Activated CD4-positive, alpha-beta T cell treated with anti-CD3 and anti-CD28 coated beads, Interleukin-2, amount 10 ng/mL, durations not matched to agents 7 days and 5 days (primary cell): ENCODE measurements at places on chromosomes 1 and 21.

DNA sequence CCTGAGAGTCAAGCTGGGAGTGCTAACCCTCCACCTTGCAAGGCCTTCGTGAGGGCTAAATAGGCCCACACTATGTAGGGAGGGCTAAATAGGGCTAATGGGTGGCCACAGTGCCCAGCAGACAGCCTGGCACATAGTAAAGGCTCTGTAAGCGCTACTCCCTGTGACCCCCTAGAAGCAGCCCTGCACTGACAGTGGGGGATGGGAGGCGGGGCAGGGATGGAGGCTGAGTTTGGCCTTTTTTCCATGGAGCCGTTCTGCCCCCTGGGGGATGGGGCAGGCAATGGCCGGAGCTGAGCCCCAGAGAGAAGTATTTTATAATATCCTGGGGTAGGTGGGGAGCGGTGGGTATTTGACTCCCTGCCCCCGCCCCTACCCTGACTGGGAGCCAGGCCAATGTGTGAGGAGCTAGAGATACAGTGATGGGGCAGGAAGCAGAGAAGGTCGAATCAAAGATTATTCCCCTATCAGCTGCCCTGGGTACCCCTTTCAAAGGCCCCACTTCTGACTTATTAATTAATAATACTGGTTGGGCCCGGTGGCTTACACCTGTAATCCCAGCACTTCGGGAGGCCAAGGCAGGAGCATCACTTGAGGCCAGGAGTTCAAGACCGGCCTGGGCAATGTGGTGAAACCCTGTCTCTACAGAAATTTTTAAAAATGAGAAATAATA is 42.3 kb downstream of the LACTBL1 start:
- DNase-seq: peak; percentile 12

GRCh38 chr1:178540646-178541045 is 27.7 kb downstream of the TEX35 start:
- DNase-seq: no peak

DNA sequence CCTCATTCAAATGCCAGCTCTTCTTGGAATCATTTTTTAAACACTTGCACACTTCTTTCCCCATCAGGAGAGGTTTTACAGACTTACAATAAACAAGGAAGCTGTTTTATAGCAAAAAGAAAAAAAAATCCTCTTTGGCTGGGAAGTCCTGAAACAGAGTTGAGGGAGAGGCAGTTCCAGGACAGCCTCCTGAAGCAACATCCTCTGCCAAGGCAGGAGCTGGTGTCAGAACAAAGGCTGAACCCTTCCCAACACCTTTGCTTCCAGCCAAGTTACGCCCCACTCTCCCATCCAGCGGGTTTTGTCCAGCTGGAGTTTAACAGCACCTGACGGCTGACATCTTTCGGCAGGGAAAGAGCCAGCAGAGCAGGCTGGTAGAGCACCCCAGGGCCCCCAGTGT is 287.8 kb downstream of the RRAGC start:
- DNase-seq: no peak

GRCh38 chr1:11180342-11180744 is 8.8 kb upstream of the ANGPTL7 start:
- DNase-seq: no peak

- no peak for DNase-seq
Measured at GRCh38 chr1:4312024-4312423, 342.4 kb upstream of the AJAP1 start.

DNA sequence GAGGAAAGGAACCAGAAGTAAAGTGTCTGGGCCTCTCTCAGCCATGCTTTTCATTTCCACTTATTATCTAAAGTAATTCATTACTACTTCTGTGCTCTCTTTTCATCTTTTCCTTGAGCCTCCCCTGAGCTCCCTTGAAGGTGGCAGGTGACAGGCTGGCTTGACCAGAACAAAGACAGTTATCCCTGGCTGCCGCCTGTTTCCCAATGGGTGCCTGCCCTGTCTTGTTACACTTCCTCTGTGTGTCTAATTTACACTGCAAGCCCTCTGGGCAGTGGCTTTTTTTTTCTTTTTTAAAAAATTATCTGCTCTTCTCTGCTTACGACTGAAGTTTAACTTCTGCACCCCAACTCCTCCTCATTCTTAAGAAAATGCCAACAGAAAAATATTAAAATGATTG is 113.4 kb downstream of the NGF start:
- no peak for DNase-seq

- no peak for DNase-seq
Measured at GRCh38 chr1:152386940-152387339, 27.1 kb downstream of the CRNN start.

- DNase-seq: no peak
Measured at GRCh38 chr1:226369110-226369509, 38.8 kb downstream of the PARP1 start.

DNA sequence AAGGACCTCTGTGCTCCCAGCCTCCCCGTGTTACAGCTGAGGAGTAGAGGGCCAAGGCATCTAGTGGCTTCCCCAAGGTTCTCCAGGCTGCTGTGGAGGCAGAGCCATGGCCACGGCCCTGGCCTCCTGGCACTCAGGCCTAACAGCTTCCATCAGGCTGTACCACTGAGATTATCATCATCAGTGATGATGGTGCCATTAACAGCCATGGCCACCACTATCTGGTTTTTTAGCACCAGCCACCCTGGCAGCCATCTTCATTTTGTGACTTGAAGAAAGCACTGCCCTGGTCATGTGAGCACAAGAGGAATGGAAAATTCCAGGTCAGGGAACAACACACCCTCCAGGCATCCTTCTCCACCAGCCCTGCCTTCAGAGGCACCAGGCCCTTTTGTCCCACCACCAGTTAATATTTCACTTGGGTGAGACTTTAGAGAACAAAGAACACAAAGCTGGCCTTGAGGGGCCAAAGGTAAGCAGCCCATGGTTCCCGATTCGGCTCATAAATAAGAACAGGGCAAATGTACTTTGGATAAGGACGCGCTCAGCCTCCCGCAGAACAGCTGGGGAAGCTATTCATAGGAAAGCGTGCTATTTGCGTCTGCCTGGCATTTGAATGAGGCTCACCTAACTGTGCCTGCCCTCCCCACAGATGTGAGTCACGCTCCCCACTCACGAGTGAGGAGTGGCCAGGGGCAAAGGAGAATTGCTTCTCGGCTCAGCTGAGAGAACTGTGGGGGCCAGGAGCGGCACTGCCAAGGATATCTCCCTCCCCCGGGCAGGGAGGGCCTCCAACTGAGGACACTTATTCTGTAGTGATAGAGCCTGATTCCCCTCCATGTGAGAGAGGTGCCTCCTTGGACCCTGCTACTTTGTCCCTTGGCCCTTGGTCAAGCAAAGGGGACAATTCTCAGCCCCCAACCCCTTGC is 95.6 kb downstream of the CD58 start:
- DNase-seq: no peak

DNA sequence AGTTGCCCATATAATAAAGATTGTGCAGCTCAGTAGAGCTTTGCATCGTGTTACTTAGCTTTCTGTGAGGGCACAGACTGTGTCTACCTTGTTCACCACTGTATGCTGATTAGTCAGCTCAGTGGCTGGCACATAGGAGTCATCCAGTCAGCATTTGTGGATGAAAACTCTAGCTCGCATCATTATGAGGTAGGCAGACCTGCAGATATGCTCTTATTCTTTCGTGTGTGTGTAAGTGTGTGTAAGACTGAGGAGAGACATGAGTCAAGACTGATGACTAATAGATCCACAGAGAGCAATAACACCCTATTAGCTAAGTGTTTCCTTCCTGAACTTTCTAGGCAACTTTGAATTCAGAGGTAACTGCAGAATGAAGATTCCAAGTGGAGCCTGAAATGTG is 17.1 kb downstream of the TTF2 start:
- no peak for DNase-seq

GRCh38 chr1:98388441-98388840 is 273.1 kb upstream of the SNX7 start:
- peak; percentile 38 for DNase-seq

DNA sequence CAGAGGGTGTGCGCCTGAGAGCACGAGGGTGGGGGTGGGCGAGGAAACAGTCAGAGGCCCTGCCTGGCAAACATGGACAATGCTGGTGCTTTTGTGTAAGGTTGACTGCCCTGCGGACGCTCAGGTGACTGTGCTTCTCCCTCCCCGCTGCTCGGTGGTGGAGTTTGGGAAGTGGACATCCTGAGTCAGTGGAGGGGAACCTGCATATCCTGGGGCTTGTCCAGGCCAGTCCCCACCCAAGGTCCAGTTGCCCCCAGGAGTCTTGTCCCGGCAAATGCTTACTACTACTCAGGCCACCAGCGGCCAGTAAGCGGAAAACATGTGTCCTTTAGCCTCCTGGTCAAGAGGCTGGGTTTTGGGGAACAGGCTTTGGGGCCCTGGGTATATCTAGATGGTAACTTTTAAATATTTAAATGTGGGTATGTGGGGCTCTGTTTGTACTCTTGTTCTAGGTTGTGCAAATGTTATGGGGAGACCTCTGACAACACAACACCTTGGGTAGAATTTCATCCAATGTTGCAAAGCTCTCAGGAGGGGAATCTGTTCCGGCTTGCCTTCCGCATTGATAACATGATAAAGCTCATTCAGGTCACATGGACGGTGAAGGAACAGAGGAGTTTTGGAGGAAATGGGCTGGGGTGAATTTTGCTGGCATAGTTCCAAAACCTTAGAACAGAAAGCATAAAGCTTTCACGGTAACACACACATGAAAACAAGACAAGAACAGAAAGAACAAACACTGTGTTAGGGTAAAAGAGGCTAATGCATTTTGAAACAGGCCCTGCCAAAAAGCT is 364.9 kb downstream of the PRDM2 start:
- no peak for DNase-seq

DNA sequence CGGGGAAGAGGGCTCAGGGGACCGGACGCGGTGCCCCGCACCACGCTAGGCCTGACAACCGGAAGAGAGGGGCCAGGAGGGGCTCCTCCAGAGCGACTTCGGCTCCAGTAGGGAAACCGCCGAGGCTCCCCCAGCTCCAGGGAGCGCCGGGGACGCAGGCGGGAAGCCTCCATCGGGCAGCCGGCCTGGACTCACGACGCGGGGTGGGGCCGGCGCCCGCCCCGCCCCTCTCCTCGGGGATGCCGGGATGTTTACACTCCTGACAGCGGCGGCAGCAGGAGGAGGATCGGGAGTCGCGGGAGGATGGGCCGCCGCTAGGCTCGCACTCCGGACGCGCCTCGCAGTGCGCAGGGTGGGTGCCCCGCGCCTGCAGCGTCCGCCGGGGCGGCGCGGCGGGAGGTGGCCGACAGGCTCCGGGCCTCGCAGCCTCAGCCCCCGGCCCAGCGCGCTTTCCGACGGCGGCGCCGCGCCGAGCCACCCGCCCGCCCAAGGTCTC is at the start of gene NEK7:
Gene NEK7 (plus strand): TSS at position 254 of the 496 bp plus-strand sequence. CDS start 75,583 bp downstream, outside the sequence.
- peak; percentile 57 for DNase-seq

DNA sequence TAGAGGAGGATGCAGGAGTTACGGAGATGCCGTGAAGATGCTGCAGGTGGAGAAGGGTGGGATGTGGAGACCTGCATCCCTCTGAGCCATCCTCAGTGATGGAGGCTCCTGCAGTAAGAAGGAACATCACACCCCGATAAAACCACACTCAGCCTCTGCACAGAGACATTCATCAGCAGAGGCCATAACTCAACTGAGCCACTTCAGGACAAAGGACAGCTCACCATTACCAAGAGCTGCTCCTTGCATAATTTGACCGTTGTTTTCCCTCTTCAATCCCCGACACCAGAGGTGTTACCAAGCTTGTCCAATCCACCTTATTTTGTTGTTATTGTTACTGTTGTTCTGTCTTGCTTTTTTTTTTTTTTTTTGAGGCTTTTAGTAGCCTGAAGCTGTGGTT is 543.9 kb downstream of the AJAP1 start:
- DNase-seq: no peak

DNA sequence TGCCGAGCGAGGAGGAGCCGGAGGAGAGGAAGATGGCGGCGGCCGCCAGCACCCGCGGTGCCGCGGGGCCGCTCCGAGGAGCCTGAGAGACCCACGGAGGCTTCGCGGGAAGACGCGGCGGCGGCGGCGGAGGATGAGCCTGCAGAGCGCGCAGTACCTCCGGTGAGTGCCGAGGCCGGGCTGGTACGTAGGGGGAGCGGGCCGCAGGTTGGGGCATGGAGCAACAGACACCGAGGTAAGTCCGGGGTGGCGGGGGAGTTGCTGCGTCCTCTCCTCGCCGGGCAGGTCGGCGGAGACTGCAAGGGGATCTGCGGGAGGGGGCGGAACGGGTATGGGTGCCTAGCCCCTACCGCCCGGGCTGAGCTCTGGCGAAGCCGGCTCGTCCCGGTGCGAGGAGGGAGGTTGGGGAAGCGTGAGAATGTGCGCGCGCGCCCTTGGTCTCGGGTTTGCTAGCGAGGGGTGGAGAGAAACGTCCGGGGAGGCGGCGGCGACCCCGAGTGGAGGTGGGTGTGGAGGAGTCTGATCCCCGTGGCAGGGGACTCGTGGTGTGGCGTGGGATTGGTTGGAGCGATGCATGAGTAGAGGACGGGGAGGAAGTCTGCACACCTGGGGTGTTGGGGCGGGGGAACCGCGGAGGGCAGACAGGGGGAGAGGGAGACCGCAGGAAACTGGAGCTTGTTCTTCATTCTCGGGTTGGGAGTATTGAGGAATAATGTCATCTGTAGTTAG is at the start of gene SMG7:
Gene SMG7 (plus strand): TSS at position 12 of the 729 bp plus-strand sequence. CDS start 122 bp downstream, at position 134.
- DNase-seq: peak; percentile 67

DNA sequence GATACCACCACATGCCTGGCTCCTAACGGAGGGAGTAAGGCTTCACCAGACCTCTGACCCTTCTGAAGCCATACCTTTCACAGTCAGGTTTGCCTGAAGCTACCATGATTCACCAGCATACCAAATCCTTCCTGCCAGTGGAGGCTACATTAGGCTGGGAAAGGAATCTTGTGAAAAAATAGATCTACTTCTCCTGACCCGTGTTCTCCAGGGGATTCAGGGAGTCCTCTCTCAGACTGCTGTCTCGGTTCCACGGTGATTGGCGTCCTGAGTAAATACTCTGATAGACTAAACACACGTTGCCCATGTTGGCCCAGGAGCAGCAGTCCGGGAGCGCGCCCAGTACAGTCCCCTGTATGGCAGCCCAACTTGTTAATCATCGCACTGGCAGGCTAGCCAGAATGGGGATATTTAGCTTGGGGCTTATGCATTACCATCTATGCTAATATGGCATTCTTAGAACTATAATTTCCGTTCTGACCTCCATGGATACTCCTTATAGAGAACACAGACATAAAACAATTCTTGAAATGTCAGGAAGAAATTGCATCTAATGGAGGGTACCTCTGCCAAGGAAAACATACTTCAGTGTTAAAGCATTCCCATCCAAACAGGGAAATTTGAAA is 173.2 kb downstream of the ROR1 start:
- DNase-seq: no peak

- no peak for DNase-seq
Measured at GRCh38 chr1:29752141-29752540, 515.8 kb downstream of the PTPRU start.

DNA sequence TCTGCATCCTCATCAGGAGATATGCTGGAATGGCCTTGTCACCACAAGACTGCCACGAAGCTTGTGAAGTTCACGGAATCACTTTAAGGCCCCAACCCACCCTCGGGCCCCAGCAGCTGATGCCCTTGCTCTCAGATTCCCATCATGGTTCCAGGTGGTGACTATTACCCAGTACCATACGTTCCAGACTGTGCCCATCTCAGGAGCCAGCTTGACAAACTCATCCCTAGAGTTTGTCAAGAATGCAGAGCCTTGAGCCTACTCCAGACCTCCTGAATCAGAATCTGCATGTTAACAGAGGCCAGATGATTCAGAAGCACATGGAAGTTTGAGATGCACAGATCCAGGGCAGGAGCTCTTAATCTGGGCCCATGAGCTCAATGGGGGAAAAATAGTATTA is 53.9 kb upstream of the RBM15 start:
- no peak for DNase-seq
